ENCODE measurements at places on chromosomes 13 and 19. TPM values are rescaled to one million over a fixed set of nuclear protein-coding genes. Genes with fewer than 3 reads are reported as not detected.

The TRPC4 gene
- total RNA-seq: 9.8 TPM

The SMIM44 gene
- total RNA-seq: not detected

The ZNF878 gene
- total RNA-seq: 0.29 TPM

The ZNF682 gene
- 5.9 TPM for total RNA-seq

The PRR22 gene
- 0.36 TPM for total RNA-seq

The OR7D2 gene
- total RNA-seq: not detected

The NLRP4 gene
- total RNA-seq: not detected

The PRSS57 gene
- total RNA-seq: not detected

The TICAM1 gene
- 2.7 TPM for total RNA-seq

The IQCN gene
- total RNA-seq: 3.5 TPM

The ZNF66 gene
- total RNA-seq: 3.3 TPM

The ZNF568 gene
- 13.3 TPM for total RNA-seq

The TEKTIP1 gene
- total RNA-seq: not detected

The DOCK9 gene
- 29.8 TPM for total RNA-seq

The EID2B gene
- total RNA-seq: 5.1 TPM

The CCDC70 gene
- not detected for total RNA-seq

The ARHGAP33 gene
- total RNA-seq: 2.2 TPM

The NALCN gene
- total RNA-seq: 10.6 TPM

The ZNF69 gene
- 14.1 TPM for total RNA-seq

The MCF2L gene
- 6.5 TPM for total RNA-seq

The CADM4 gene
- 1.2 TPM for total RNA-seq
